Kidney tubule cell (primary cell): ENCODE measurements at places on chromosomes 6 and 20.

GRCh38 chr20:4512891-4513550, 208.7 kb upstream of the PRND start:
- peak; percentile 95 for DNase-seq

DNA sequence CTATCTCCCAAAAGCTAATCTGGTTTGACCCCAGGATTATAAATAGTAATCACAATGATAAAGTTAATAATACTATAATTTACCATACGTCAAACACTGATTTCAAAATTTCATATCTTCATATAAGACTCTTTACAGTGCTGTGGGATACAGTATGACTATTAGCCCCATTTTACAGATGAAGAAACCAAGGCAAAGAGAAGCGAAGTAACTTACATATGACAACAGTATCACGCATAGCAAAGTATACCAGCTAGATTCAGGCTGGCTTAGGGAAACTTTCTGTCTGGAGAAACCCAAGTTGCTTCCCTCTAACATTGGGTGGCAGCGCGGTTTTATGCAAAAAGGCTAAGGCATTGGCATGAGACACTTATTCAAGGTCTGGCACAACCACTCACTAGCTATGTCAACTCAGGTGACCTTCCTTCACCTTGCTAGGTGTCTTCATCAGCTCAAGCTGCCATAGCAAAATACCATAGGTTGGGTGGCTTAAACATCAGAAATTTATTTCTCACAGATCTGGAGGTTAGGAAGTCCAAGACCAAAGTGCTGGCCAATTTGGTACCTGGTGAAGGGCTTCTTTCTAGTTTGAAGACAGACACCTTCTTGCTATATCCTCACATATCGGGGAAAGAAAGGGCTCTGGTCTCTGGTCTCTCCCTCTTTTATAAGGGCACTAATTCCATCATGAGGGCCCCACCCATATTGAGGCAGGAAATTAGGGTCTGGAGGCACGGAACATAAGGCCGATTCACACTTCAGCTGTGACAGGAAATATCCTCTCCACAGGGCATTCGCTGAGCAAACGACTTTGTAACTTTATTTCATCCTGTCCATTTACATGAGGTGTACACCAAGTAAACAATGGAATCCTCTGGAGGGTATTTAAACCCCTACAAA, 22.4 kb upstream of the UTRN start:
- no peak for DNase-seq

- no peak for DNase-seq
These were observed 628.0 kb downstream of the KIF16B start for GRCh38 chr20:15945289-15945688.

DNA sequence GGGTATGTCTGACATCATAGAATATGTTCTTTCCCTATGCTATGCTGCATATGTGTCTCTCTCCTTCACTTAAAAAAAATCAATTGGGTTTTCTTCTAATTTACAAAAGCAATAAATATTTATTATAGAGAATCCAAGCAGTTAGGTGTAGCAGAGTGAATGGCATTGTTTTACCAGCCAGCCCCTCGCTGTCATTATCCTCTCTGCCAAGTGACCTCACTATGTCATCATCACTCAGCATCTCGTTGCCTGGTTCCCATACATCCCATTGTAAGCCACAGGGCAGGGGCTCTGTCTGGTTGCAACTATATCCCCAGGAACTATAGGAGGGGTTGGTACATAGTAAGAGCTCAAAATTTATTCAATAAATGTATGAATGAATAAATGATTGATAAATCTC, 31.3 kb downstream of the KIAA0319 start:
- DNase-seq: no peak

DNA sequence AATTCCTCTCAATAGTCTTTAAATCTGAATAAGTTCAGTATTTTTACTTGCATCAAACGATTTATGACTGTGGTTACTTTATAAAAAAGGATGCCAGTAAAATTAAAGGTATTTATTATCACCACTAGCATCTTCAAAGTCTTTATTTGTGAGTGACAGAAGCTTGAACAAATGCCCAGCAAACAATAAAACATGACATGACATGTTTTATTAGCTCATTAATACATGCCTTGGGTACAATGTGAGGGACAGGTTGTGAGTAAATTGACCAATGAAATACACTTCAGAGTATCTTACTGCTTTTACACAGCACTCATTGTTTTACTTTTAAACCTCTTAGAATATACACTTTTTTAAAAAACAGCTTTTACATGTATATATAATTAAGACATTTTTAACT, 113.4 kb upstream of the BEND3 start:
- no peak for DNase-seq

DNA sequence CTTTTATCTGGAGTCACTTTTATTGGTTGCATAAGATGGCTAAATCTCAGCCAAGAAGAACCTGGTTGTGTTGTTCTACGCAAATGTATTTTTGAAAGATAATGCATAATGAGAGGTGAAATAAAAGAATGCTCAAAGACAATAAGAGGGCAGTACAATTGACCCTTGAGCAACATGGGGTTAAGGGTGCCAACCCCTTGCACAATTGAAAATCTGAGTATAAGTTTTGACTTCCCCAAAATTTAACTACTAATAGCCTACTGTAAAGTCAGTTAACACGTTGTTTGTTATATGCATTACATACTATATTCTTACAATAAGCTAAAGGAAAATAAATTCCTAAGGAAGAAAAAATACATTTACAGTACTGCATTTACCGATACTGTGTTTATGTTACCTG, 5.9 kb downstream of the RNF146 start:
- no peak for DNase-seq

GRCh38 chr6:43635387-43636307, at the start of gene MAD2L1BP:
Gene MAD2L1BP (plus strand): TSS chr6:43635840. CDS start chr6:43635876, 36 bp downstream.
- DNase-seq: peak; percentile 76

DNA sequence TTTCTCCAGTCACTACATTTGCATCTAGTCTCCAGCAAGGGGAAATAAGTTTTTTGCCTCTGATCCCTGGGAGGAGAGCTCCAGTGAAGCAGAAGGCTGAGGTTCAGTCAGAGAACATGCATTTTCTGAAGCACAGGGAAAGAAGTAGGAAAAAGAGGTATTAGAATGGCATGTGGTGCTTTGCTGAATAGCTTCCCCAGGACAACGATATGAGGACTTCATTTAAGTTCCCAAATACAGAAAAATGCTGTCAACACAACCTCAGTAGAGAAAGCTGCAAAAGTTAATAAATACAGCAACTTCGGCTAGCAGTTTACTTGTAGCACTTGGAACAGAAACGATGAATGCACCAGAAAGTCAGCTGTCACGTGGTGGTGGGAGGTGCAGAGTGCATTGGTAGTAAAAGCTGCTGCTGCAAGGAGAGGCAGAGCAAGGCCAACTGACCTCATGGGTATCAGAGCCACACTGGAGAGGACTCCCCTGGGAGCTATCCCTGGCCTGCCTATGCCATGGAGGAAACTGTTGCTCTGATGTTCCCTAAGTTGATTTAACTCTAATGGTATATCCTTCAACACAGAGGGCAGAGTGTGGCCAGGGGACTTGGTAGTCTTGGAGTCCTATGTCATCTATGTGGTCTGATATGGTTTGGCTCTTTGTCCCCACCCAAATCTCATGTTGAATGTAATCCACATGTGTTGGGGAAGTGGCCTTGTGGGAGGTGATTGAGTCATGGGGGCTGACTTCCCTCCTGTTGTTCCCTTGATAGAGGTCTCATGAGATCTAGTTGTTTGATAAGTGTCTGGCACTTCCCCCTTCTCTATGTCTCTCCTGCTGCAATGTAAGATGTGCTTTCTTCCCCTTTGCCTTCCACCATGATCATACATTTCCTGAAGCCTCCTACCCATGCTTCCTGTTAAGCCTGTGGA, 85.9 kb downstream of the ADTRP start:
- DNase-seq: no peak

- no peak for DNase-seq
These were observed 181.8 kb downstream of the TTLL2 start for GRCh38 chr6:167506443-167507301.

GRCh38 chr20:53853111-53853713, 217.2 kb downstream of the BCAS1 start:
- DNase-seq: no peak

DNA sequence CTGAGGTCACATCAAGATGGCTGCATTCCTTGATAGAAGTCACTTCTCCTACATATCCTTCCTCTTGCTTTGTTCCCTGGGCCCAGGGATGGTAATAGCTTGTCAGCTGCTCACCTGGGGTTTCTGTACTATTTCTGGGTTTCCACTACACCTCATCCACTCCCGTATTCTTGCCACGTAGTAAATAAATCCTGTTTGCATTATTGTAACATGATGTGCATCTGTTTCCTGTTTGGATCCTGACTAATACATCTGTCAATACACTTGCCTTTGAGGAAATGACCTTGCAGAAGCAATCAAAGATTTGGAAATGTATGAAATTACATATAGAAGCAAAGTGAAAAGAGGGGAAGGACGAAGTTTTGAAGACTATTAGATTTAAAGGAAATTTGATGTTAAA, 619.0 kb downstream of the PHF3 start:
- no peak for DNase-seq

GRCh38 chr6:35634316-35634715, 54.4 kb downstream of the FKBP5 start:
- no peak for DNase-seq

DNA sequence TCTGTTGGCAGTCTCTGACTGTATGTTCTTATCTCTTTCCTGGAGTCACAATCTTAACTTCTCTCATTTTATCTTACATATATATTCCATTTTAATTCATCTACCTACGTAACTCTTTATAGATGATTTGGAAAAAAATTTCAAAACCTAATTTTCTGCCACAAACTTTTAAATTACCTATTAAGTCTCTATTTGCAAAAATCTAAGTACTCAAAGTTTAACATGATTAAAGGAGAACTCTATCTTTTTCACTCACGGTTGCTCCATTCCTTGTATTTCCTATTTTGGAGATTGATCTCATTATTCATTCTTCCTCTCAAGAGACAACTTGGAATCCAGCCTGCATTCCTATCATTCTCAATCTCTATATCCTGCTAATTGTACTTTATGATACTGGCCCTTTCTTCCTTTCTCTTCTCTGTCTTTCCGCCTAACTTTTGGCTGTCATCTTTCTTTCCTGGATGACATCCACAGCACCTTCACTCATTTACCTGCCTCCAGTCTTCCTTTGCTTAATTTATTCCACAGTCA, 1071.1 kb upstream of the CITED2 start:
- DNase-seq: peak; percentile 68

- no peak for DNase-seq
These were observed 82.8 kb upstream of the CDYL start for GRCh38 chr6:4693173-4693970.

DNA sequence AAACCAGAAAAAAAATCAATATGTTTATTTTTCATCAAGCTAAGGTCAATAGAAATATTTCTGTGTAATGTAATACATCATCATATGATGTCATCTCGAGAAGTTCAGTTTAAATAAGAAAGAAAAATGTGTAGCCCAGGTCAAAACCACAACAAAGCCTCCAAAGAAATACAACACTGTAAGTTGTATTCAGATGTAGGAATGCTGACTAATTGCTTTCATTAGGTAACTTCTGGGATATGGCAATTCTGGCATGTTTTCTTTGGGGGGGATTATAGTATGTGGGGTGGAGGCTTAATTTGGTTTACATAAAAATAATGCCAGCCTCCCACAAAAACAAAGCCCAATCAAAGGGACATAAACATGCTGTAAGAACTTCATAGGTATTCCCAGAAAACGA, 881.8 kb upstream of the CITED2 start:
- DNase-seq: no peak

- no peak for DNase-seq
These were observed 88.7 kb downstream of the SNAP25 start for GRCh38 chr20:10307359-10307735.

DNA sequence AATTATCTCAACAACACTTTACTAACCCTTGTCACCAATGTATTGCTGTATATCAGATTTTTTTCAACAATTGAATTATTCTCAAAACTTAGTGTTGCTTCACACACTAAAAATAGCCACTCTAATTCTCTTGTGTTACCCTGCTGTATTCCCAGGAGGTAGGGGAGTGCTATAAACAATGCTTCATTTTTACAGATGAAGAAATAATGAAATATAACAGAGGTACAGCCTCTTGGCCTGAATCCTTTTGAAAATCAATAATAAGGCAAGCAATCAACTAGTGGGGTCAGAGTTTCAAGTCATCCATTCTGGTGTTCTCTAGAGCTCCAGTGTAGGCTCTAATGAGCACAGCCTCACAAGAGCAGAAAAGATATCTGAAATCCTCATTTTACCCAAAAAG, 10.9 kb downstream of the HIVEP2 start:
- no peak for DNase-seq

- no peak for DNase-seq
These were observed 114.1 kb downstream of the HS3ST5 start for GRCh38 chr6:114228675-114229074.

DNA sequence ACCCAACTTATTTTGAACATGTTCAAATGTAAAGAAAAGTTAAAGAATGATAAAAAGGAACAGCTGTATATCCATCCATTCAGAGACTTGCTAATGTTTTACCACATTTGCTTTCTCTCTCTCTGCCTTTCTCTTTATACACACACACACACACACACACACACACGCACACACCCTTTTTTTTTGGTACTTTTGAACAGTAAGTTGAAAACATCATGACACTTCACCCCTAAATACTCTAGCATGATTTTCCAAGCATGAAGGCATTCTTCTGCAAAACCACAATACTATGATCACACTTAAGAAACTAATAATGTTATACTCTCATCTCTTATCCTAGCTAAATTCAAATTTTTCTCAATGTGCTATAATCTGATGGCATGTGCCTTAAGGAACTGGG, 192.3 kb downstream of the UTRN start:
- peak; percentile 16 for DNase-seq

DNA sequence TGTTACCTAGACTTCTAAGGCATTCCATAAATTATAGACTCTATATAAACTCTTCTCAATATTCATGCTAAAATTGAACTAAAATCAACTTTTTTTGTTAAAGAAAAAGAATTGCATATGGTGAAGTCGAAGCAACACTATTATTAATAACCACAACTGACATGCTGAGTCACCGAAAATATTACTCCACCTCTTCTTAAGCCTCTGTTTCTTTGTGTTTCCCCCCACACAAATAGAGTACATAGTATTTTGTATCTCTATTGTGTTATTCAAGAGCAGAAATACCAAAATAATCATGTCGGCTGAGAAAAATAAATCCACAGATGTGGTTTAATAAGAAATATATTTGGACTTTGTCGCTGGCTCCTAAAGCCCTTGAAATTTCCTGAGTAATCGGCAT, 23.8 kb downstream of the TFB1M start:
- DNase-seq: no peak

- no peak for DNase-seq
These were observed 31.3 kb upstream of the AAR2 start for GRCh38 chr20:36205026-36205425.
